ENCODE measurements at places on chromosomes 3 and 15. TPM values are rescaled to one million over a fixed set of nuclear protein-coding genes. Genes with fewer than 3 reads are reported as not detected.

MINDY4B gene
- not detected for total RNA-seq

LRRC2 gene
- total RNA-seq: 2.8 TPM

SLC2A2 gene
- not detected for total RNA-seq

PEX5L gene
- total RNA-seq: not detected

C3orf49 gene
- total RNA-seq: not detected

MORC1 gene
- not detected for total RNA-seq

GMPPB gene
- 32.2 TPM for total RNA-seq

MYO9A gene
- 21.9 TPM for total RNA-seq

CHRNA7 gene
- 0.09 TPM for total RNA-seq

ZKSCAN7 gene
- 4.1 TPM for total RNA-seq

TICRR gene
- total RNA-seq: 8.6 TPM

STRA6 gene
- 0.18 TPM for total RNA-seq

COL8A1 gene
- 42.2 TPM for total RNA-seq

CELF6 gene
- total RNA-seq: 0.08 TPM

MEX3B gene
- total RNA-seq: 20.4 TPM

VGLL3 gene
- 17.1 TPM for total RNA-seq

SSUH2 gene
- total RNA-seq: not detected

ZSCAN29 gene
- total RNA-seq: 47.3 TPM

OPA1 gene
- total RNA-seq: 104 TPM

MEIS2 gene
- 4.2 TPM for total RNA-seq

NTRK3 gene
- total RNA-seq: 0.09 TPM

Data from SJSA1 (cell line).